Activated gamma-delta T cell treated with anti-CD3 and anti-CD28 coated beads, Interleukin-2, amount 50 U/mL, for 16 hours (primary cell): ENCODE measurements at places on chromosomes 5 and 9.

- DNase-seq = no peak
These were observed 64.2 kb downstream of the GAPVD1 start for GRCh38 chr9:125325826-125326225.

- DNase-seq = no peak
These were observed 966 bp downstream of the SNX2 start for GRCh38 chr5:122775550-122776542.

GRCh38 chr5:16866795-16867576, 69.1 kb downstream of the MYO10 start:
- DNase-seq = no peak

DNA sequence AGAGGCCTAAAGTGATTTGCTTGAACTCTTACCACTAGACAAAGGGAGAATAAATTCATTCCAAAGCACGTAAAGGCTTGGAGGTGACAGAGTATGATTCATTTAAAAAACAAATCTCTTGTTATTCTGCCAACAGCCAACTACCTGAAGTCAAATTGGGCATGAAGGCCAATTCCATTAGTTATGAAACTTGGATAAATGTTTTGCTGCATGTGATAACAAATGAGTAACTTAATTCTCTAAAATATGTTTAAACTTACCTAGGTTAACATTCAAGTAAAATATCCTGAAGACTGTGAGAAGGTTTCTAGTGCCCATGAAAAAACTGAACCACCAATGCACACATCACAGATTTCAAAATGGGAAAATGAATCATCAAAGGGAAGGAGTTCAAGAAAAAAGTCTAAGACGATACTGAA, 120.1 kb upstream of the TSLP start:
- no peak for DNase-seq

GRCh38 chr9:113674436-113674835, 201.7 kb upstream of the ZNF618 start:
- no peak for DNase-seq

DNA sequence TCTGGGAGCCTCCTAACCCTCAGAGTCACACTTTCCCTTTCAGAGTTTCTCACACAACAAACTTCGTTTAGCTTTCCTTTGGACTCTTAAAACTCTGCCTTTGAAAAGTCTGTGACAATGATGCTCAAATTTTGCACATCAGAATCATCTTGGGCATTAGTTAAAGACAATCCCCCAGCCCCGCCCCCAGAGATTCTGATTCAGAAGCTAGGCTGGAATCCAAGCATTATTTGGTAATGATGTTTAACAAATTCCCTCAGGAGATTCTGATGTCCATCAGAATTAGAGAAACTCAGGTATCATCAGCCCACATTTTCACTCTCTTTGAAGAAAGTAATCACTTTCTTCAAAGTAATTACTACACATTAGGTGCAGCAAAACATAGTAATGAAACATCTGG, 9.6 kb upstream of the PLPP1 start:
- no peak for DNase-seq

- no peak for DNase-seq
These were observed 34.3 kb downstream of the S1PR3 start for GRCh38 chr9:89025553-89025952.

- peak; percentile 34 for DNase-seq
These were observed 71.4 kb downstream of the SEMA4D start for GRCh38 chr9:89426384-89426961.

DNA sequence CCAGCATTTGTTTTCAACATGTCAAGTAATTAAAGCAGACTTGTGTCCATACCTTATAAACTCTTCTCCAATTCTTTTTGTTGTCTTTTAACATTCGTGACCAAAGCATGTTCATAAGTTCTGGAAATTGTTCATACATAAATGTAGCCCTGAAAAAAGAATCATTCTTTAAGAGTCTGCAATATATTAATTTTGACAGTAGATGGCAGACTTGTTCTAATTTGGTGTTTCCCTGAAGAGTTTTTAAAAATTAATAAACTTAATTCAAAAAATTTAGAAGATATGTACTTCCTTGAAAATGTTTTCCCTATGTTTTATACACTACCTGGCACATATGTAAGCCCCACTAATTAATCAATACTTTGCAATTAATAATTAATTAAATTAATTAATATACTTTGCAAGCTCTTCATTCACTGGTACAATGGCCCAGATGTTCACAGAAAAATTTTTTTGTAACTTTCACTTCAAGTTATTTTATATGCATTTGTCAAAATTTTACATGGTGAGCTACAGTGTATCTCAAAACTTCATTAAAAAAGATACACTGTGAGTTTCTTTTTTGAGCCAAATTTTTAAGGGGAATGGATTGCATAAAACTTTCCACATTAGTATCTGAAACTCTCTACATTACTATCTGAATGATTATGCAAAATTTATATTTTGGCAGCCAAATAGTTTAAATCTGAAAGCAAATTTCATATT, 42.1 kb downstream of the CLINT1 start:
- no peak for DNase-seq
